Kidney (tissue), 22 donors: ENCODE measurements at places on chromosomes 3 and 15. TPM values are rescaled to one million over a fixed set of nuclear protein-coding genes. Genes with fewer than 3 reads are reported as not detected.

DNA sequence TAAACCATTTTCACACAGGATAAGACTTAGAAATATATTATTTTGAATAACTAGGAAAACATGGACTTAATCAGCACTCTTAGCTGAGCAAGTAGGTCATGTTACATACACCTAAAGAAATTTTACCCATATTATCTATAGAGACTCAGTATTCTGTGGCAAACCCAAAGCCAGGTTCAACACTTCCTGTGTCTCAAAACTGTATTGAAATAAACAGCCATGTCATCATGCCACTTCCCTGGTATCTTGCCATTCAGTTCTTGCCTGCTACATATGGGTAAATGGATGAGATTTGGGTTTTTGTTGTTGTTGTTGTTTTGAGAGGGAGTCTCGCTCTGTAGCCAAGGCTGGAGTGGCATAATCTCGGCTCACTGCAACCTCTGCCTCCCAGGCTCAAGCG lies 141.5 kb upstream of the PLXND1 start:
- no peak overlapping the region for H3K27ac ChIP-seq
- no peak for DNase-seq
- no peak overlapping the region for H3K4me3 ChIP-seq
- no peaks in the 10 kb centered on the region for H3K36me3 ChIP-seq
- H3K27me3 ChIP-seq = no peaks in the 10 kb centered on the region

DNA sequence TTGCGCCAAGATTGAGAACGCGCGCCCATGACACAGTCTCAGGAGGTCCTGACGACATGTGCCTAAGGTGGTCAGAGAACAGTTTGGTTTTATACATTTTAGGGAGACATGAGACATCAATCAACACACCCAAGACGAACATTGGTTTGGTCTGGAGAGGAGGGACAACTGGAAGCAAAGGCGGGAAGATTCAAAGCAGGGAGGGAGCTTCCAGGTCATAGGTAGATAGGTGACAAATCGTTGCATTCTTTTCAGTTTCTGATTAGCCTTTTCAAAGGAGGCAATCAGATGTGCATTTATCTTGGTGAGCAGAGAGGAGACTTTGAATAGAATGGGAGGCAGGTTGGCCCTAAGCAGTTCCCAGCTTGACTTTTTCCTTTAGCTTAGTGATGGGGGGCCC lies 828.4 kb upstream of the DPPA4 start:
- H3K27me3 ChIP-seq = no peaks in the 10 kb centered on the region
- no peak overlapping the region for H3K4me3 ChIP-seq
- no peaks in the 10 kb centered on the region for H3K4me1 ChIP-seq
- no peak overlapping the region for H3K27ac ChIP-seq

GRCh38 chr3:179853176-179853575 lies 183.6 kb downstream of the PEX5L start:
- no peak overlapping the region for H3K27ac ChIP-seq
- H3K36me3 ChIP-seq = no peaks in the 10 kb centered on the region
- no peak overlapping the region for H3K4me3 ChIP-seq
- no peaks in the 10 kb centered on the region for H3K27me3 ChIP-seq
- no peaks in the 10 kb centered on the region for H3K4me1 ChIP-seq

- no peak overlapping the region for H3K27ac ChIP-seq
- H3K4me3 ChIP-seq = no peak overlapping the region
- no peaks in the 10 kb centered on the region for H3K4me1 ChIP-seq
- no peak for DNase-seq
- no peaks in the 10 kb centered on the region for H3K36me3 ChIP-seq
Measured at GRCh38 chr15:75952525-75952924, 48.8 kb downstream of the FBXO22 start.

DNA sequence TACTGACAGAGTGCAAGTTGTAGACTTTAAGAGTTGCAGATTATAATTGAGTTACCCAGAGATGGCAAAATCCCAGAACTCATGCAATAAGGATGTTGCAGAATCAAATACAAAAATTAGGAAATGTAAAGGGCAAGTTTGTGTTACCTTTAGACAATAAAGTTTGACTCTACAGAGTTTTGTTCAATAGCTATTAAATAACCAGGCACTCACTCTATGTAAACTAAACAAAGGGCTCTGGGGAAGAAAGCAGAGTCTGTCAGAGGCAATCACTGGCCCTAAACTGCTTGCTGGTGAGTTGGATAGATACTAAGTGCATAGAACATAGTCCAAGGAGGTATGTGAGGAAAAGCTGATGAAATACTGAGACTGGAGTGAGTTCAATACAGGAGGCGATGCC lies 40.0 kb upstream of the PLCL2 start:
- DNase-seq = no peak
- no peaks in the 10 kb centered on the region for H3K4me1 ChIP-seq

GRCh38 chr3:49656541-49657112 lies 17.5 kb upstream of the APEH start:
- H3K4me3 ChIP-seq = no peak overlapping the region
- no peaks in the 10 kb centered on the region for H3K27me3 ChIP-seq
- no peaks in the 10 kb centered on the region for H3K36me3 ChIP-seq
- H3K4me1 ChIP-seq = no peaks in the 10 kb centered on the region
- no peak for DNase-seq

DNA sequence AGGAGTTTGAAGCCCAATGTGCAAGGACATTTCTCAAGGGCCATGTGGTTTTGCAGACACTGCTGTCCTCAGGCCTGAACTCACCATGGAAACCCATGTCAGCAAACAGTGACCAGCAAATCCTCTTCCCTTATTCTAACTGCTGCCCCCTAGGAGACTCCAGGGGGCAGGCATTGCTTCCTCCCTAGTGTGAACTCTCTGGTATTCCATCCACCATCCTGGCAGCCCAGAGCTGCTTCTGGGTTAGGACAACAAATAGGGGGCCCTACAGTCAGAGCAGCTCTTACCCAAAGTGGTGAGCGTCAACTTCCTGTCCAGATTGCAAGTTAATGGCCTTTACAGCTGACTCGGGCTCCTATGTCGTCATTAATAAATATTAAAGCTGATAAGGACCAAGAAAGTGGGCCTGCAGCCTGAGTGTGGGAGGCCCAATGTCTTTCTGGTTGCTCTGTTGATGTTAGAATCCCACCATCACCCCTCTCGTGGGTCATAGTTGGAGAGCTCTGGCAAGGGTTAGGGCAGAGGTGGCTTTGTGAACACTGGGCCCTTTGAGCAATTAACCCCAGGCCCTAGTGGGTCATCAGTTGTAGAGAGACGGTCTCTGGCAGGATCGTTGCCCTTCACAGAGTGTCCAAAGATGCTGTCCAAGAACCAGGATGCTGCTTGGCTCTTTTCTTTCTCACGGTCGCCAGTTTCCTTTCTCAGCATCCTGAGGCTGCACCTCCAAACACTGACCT lies 41.5 kb downstream of the TGM4 start:
- H3K4me3 ChIP-seq = no peak overlapping the region
- H3K4me1 ChIP-seq = no peaks in the 10 kb centered on the region
- H3K36me3 ChIP-seq = peaks cover 3% of the 10 kb centered on the region
- no peaks in the 10 kb centered on the region for H3K27me3 ChIP-seq

DNA sequence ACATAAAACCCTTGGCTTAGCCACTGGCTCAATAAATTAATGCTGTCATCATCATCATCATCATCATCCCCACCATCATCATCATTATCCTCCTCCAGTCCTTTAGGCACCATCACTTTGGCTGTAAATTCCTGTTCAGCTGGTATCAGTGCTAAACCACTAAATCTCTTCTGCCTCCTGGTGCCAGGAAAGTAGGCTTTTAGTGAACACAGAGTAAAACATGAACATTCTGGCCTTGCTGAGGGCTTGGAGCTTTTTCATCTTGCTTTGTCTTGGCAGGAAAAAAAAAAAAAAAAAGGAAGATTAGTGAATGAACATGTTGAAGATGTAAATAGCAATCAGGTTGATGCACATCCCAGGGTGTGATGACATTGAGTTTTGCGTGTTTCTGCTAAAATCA lies 67.3 kb upstream of the EIF1B start:
- H3K27me3 ChIP-seq = no peaks in the 10 kb centered on the region
- H3K4me3 ChIP-seq = no peak overlapping the region
- DNase-seq = no peak
- H3K4me1 ChIP-seq = no peaks in the 10 kb centered on the region

DNA sequence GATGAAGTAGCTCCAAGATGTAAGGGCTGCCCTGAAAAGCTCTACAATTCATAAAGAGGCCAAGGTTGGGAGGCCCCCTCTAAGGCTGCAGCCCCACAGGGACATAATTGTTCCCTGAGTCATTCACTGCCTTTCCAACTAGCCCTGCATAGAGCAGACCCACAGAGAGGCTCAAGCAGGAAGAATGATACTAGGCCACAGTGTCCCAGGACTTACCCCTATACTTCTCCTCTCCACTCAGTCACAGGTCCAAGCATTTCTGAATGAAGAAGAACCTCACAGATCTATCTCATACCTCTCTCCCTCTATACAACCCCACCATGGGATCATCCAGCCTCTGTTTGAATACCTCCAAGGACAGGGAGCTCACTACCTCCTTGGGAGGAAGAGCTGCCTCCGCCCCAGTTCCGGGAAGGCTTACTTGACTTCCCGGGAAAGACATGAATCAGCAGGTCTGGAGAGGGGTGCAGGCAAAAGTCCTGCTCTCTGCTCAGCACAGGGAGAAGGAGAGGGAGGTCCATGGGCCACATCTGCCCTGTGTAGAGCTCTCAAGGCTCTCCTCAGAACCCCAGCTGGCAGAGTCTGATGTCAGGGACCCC lies 6.9 kb upstream of the SKIC8 start:
- H3K36me3 ChIP-seq = no peaks in the 10 kb centered on the region
- H3K4me3 ChIP-seq = no peak overlapping the region
- H3K27ac ChIP-seq = no peak overlapping the region
- no peaks in the 10 kb centered on the region for H3K27me3 ChIP-seq

GRCh38 chr3:32128936-32129335 lies 22.5 kb downstream of the GPD1L start:
- H3K4me3 ChIP-seq = no peak overlapping the region
- no peaks in the 10 kb centered on the region for H3K27me3 ChIP-seq
- H3K36me3 ChIP-seq = peaks cover 4% of the 10 kb centered on the region

DNA sequence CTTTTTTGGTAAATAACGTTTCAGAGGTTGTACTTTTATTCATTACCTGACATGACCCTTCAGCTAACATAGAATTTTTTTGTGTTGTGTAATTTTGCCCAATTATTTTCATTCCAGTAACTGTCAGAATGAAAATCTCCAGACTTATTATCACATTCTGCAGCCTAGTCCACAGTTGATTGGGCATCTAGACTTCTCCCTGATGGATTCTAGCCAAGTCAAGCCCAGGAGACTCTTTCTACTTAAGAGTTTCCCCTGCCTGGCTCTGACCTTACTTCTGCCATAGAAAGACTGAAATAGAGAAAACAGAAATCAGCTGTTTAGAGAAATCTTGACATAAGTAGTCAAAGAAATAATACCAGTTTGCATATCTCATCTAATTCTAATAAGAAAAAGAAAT lies 82.9 kb upstream of the CDAN1 start:
- no peak for DNase-seq
- H3K4me1 ChIP-seq = no peaks in the 10 kb centered on the region
- no peak overlapping the region for H3K27ac ChIP-seq
- H3K36me3 ChIP-seq = no peaks in the 10 kb centered on the region
- H3K4me3 ChIP-seq = no peak overlapping the region
- no peaks in the 10 kb centered on the region for H3K27me3 ChIP-seq

- no peaks in the 10 kb centered on the region for H3K36me3 ChIP-seq
- DNase-seq = no peak
- H3K4me1 ChIP-seq = no peaks in the 10 kb centered on the region
- H3K27me3 ChIP-seq = no peaks in the 10 kb centered on the region
Measured at GRCh38 chr3:189108735-189109134, 63.0 kb upstream of the TPRG1 start.

DNA sequence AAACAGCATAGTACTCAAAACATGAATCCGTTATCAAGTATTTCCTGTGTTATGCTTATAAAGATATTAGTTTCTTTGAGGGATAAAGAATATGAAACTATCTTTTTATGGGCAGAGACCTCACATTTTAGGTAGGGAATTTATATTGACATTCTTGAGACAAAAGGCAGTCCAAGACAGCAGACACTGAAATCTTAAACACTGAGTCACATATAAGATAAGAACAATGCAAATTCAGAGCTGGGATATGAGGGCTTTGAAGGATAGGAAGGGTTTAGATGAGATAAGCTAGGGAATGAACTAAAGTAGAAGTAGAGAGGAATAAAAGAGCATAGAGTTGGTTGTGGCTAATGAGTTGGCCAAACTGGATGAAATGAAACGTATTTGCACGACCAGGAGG lies 58.4 kb downstream of the ASTE1 start:
- H3K36me3 ChIP-seq = no peaks in the 10 kb centered on the region
- DNase-seq = no peak

DNA sequence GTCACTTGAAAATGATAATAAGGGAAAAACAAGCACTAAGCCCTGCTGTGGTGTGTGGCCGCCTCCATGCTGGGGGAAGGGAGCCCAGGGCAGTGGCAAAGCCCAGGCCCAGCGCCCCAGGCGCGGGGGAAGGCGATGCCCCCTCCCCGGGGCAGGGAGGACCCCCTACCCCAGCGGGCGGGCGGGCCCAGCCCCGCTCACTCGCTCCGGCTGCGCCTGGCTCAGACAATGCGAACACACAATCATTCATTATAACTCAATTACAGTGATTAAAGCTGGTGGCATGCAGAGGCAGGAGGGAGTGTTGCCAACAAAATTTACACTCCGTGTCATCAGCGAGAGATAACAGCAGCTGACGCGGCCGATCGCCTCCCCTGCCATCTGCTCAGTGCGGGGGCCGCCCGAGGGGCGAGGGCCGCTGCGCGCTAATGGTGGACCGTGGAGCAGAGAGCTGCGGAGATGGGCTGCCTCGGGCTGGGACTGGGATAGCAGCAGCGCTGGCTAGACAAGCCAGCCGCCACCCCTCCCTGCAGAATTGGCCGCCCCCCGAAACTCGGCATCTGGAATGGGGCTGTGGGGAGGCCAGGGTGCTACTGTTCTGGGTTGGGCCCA lies 64.1 kb downstream of the TLE3 start:
- no peak overlapping the region for H3K4me3 ChIP-seq
- no peaks in the 10 kb centered on the region for H3K36me3 ChIP-seq
- H3K4me1 ChIP-seq = no peaks in the 10 kb centered on the region
- H3K27me3 ChIP-seq = peaks cover 9% of the 10 kb centered on the region
- peak; percentile 83 for DNase-seq

GRCh38 chr3:150956376-150956775 lies 16.2 kb downstream of the CLRN1 start:
- no peak overlapping the region for H3K4me3 ChIP-seq
- no peak for DNase-seq
- no peaks in the 10 kb centered on the region for H3K36me3 ChIP-seq
- H3K27me3 ChIP-seq = no peaks in the 10 kb centered on the region
- H3K4me1 ChIP-seq = no peaks in the 10 kb centered on the region
- no peak overlapping the region for H3K27ac ChIP-seq

GRCh38 chr15:92654662-92655061 lies 913 bp downstream of the FAM174B start:
- no peaks in the 10 kb centered on the region for H3K36me3 ChIP-seq
- no peaks in the 10 kb centered on the region for H3K27me3 ChIP-seq
- DNase-seq = no peak
- H3K4me3 ChIP-seq = no peak overlapping the region
- H3K4me1 ChIP-seq = peaks cover 9% of the 10 kb centered on the region

NDUFB5 gene
- total RNA-seq = 102 TPM

CPLX3 gene
- total RNA-seq = not detected

HIGD2B gene
- not detected for total RNA-seq

FBXL22 gene
- total RNA-seq = 4.7 TPM

FAIM gene
- total RNA-seq = 23.0 TPM

REC114 gene
- total RNA-seq = not detected
